Neural crest cell (in vitro differentiated cells): ENCODE measurements at places on chromosomes 4 and X. TPM values are rescaled to one million over a fixed set of nuclear protein-coding genes. Genes with fewer than 3 reads are reported as not detected.

DNA sequence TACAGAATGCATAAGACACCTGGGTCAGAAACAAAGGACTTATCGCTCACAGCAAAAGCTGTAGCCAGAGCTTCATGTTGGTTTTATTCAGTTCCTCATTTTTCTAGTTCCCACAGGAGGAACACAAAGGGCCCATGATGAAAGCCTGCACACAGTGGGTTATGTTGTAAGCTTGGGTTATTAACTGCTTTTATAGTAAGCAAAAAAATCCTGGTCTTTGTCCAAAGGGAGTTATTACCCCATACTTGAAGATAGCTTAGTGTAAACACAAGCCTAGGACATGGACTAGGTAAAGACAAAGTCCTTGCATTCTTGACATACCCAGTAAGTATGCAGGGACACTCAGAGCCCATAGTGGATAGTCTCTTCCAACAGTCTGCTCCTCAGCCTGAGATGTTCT lies 11.7 kb downstream of the BBS12 start:
- H3K36me3 ChIP-seq = peaks cover 4% of the 10 kb centered on the region
- H3K27me3 ChIP-seq = no peaks in the 10 kb centered on the region
- H3K4me3 ChIP-seq = no peak overlapping the region

GAGE10 gene
- total RNA-seq = not detected in 2 replicates

- H3K4me3 ChIP-seq = no peak overlapping the region
- no peak for DNase-seq
- H3K27ac ChIP-seq = no peak overlapping the region
Observed at GRCh38 chr4:170465429-170465828, 375.7 kb upstream of the AADAT start.

GRCh38 chrX:115696039-115696438 lies 135.1 kb downstream of the PLS3 start:
- no peak overlapping the region for H3K27ac ChIP-seq
- DNase-seq = no peak
- H3K27me3 ChIP-seq = peaks cover 7% of the 10 kb centered on the region
- H3K4me1 ChIP-seq = no peaks in the 10 kb centered on the region

MOB1B gene
- 37.2 and 39.5 TPM in 2 replicates for total RNA-seq

DNA sequence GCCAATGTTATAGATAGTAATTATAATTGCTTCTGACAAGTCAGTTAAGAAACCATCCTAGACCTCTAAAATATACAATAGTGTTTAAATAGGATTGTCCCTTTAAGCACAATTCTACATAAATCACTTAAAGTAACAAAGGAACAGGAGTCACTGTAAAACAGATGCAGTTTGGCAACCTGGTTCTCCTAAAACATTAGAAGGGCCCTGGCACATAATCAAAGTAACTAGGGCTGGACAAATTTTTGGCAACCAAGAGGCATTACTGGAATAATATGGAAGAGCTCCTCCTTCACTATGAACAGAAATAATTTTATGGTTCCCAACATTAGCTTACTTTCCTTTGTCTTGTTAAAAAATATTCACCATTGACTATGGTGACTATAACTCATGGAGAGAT lies 75.0 kb upstream of the CCDC160 start:
- no peak overlapping the region for H3K4me3 ChIP-seq
- no peak for DNase-seq
- H3K4me1 ChIP-seq = peaks cover 5% of the 10 kb centered on the region
- H3K27ac ChIP-seq = no peak overlapping the region
